ENCODE measurements at places on chromosomes 4 and X.

- DNase-seq, result no peak
These were observed 617 bp upstream of the GPR34 start for GRCh38 chrX:41688156-41688555.

- DNase-seq, result no peak
These were observed 57.8 kb downstream of the KIAA0232 start for GRCh38 chr4:6840062-6840976.

GRCh38 chr4:75939890-75940691 lies 722 bp downstream of the NAAA start:
- DNase-seq, result peak; percentile 77

DNA sequence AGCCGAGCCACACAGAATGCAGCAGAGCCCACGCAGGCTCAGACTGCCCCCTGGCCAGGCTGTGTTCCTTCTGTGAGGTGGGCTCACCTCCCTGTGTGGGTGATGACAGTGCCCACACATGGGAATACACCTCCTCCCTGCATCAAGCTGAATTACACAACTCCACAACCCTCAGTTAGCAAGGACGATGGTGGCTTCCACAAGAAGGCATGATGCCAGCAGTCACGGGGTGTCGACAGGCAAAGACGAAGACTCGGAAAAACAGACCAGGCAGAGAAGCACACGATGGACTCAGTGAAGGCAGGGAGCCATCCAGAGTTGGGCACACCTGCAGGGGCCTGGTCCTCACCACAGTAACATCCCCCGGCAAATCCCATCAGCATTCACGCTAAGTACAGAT lies 12.1 kb downstream of the LETM1 start:
- no peak for DNase-seq

DNA sequence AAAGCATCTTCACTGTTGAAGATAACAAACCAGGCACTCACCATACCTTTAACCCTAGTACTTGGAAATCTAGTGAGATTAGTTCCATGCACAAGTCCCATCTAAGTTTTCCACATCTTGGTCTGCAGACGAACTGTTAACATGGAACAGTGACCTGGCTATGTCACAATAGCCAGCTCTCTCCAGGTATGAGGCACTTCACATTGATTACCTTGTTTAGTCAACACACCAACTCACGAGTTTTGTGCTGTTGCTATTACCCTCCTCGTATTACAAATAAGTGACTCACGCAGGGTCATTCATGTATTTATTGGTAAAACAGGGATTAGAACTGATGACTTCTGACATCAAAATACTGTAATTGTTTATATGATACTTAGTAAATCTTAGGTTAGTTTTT lies 36.4 kb upstream of the FRAS1 start:
- no peak for DNase-seq

GRCh38 chr4:71732066-71732465 lies 51.8 kb downstream of the GC start:
- DNase-seq, result no peak

DNA sequence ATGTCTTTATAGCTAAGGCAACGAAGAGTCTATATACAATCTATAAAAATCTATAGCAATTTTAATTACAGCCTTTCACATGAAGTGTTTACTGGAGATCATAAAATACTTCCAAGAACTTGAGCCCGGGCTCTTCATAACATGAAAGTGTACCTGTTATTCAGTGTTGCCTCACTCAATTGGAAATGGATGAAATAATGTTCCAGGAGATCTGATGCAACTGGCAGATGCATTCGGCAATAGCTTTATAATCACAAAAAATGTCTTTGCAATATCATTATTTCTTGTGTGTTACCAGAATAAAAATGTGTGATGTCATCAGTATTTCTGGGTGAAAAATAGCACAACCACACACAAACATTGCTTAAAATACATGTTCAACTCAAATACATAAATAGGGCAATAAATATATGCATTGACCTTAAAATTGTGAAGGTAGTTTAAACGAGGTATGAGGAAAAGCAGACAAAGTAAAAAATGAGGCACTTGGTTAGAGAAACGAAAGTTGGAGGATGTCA lies 1266.8 kb upstream of the PCDH7 start:
- DNase-seq, result no peak

DNA sequence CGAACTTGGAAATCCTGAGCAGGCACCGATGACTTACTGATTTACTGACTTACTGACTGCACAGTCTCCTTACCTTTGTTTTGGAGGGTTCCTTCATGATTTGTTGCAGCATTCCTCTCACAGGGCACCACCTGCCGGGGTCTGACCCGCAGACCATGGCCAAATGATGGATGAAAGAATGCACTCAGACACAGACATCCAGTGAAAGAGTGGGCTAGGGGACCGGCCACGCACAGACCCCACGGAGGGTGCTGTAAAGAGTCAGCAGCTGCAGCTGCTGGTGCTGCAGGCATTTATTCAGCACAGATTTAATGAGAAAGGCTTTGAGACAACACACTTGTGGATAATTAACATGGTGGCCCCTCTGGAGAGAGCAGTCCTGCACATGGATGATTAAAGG lies 3.4 kb downstream of the MAGEB5 start:
- DNase-seq, result no peak

- DNase-seq, result no peak
These were observed 14.2 kb upstream of the HERC5 start for GRCh38 chr4:88442689-88443191.

DNA sequence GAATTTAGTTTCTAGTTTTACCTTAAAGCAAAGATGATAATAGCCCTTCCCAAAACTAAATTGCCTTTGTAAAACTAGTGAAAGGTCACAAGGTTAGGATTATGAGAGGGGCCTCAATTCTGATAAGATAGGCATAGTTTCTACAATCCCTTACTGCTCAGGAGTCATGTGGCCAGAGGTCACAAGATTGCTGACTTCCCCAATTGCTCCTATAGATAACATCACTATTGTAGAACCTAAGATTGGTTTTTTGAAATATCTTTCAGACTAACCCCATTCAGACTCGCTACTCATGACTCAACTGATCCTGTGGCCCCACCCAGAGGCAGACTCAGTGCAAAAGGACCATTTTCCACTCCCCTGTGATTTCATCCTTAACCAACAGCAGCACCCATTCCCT lies 70.3 kb downstream of the SCD5 start:
- no peak for DNase-seq

DNA sequence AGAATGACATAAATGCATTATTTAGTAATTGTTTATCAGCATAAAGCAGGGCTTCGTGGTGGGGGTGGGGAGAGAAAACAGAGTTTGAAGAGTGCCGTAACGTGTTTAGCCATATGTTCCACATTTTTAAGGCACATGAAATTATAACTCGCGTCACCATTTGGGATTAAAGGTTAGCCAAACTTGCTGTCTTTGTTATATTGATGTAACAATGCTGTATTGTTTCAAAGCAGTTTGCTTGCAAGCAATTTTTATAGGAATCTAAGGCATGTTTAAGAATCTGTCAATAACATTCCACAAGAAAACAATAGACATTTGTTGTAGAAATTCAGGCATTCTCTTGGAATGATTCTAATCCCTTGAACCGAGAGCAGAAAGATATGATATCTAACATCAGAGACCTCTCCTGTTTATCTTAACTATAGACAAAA lies 78.3 kb downstream of the CLDN22 start:
- DNase-seq, result no peak

- DNase-seq, result no peak
These were observed 38.1 kb downstream of the GPR174 start for GRCh38 chrX:79182616-79183015.

DNA sequence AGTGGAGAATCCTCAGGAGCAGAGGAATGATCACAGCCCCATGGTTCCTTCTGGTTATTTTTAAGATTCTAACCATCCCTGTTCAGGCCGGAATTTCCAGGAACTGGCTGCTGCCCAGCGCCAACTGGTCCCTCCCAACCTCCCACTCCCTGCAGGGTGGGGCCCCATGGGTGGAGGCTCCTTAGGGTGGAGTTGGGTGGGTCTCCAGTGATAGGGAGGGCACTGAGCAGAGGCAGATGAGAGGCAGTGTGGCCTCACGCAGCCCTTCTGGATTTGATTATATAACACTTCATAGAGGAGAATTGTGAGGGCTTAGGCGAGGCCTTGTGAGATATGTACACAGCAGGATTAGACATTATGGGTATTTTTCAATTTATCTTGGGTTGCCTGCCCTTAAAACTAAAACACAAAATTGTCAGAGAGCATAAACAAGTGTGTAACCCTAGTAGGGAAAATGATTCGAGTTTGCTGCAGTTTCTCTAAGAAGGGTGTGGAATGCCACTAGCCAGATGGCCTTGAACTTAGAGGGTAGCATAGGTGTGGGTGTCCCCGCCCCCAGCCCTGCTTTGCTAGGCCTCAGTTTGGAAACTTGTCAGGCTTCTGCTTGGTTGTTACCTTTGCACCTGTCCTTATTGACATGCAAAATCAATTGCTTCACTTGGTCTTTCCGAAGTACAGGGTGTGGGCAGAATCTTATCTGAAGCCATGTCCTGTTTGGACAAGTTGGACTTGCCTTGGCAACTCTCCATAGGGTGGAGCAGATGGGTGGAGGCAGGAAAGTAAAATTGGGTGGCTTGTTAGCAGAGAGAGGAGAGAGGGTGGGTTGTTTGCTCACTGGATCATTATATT lies 9.4 kb downstream of the KLF3 start:
- DNase-seq, result no peak

- DNase-seq, result no peak
These were observed 107.6 kb downstream of the PDLIM5 start for GRCh38 chr4:94559351-94559806.

- no peak for DNase-seq
These were observed 74.2 kb downstream of the LIMCH1 start for GRCh38 chr4:41611881-41612871.

- DNase-seq, result no peak
These were observed 3.4 kb downstream of the RHOH start for GRCh38 chr4:40199999-40200874.

DNA sequence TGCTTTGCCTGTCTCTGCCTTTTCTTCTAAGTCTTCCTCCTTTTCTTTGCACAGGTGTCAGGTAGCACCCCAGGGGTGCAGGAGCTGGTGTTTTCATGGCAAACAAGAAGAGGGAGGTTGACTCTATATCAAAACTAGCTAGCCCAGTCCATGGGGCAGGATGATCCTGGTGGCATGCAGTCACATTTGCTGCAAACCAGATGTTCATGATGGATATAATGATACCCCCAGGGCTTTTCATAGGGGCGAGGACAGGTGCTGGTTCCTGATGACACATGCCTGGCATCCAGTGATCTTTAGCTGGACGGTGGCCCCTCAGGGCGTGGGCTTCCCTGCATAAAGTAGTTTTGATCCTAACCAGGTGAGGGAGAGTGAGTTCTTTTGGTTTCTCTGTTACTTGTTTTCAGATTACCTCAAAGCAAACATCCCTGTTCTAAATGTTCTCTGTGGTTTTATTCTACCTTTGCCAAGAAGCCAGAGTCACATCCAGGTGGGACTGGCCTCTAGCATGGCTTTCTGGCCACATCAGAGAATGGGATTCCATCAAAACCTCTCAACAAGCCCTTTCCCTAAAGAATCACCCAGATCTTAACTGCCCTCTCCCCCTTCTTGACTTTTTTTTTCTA lies 11.2 kb upstream of the UBA6 start:
- no peak for DNase-seq

- no peak for DNase-seq
These were observed 104.0 kb upstream of the ACTRT1 start for GRCh38 chrX:128156204-128156603.

- peak; percentile 17 for DNase-seq
These were observed 22.7 kb downstream of the MAP9 start for GRCh38 chr4:155353923-155354540.

GRCh38 chrX:155056471-155056870 lies 14.5 kb downstream of the CMC4 start:
- DNase-seq, result no peak

DNA sequence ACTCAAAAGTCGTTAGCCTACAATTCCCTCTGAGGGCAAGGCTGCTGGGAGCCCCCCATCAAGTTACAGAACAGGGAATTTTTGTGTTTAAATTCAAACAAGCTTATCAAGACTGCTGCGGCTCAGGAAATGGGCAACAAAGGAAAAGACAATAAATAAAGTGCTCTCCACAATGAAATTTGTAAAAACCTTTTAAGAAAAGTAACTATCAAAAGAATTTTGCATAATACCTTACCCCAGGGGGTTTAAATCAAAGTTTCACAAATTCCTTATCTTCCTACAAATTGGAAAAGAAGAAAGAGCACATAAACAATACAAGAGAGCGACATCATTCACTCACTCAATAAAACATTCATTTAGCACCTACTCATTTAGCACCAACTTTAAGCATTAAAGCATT lies 97.9 kb upstream of the CCDC160 start:
- no peak for DNase-seq
